Activated CD8-positive, alpha-beta memory T cell treated with anti-CD3 and anti-CD28 coated beads, Interleukin-2, amount 50 U/mL, for 4 hours (primary cell): ENCODE measurements at places on chromosomes 2 and 18.

GRCh38 chr18:78833833-78834232 is 145.8 kb upstream of the SALL3 start:
- DNase-seq = no peak

- DNase-seq = peak; percentile 15
These were observed 874 bp downstream of the NDUFAF7 start for GRCh38 chr2:37232131-37232933.

- no peak for DNase-seq
These were observed 80.8 kb downstream of the MDH1 start for GRCh38 chr2:63669596-63669995.

DNA sequence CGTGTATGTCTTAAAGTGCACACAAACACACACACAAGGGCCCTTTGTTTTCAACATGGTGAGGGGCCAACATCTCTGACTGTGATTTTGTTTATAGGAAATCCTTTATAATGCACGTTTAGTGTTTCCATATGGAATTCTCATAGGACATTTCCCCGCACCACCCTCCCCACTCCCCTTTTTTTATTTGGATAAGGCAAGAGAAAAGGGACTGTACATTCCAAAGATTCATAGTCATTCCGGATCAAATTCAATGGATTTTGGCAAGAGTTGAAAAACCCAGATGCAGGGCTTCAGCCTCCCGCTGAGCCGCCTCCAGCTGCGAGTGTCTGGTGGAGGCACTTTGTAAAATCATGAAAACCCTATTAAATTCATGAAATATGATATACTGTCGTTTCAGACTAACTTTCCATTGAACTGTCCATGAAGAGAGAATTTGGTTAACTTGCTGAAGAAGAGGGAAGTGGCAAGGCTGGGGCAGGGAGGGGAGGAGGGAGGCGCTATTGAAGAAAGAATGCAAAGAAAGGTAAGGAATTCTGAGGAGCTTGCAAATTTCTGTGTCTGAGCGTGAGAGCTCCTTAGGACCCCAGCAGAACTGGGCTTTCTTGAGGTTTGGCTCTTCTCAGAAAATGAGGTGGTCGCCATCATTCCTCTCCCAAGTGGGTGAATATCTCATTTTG is 25.8 kb upstream of the SLC14A2 start:
- DNase-seq = no peak

- no peak for DNase-seq
These were observed 1.9 kb upstream of the SYT4 start for GRCh38 chr18:43279015-43279744.

DNA sequence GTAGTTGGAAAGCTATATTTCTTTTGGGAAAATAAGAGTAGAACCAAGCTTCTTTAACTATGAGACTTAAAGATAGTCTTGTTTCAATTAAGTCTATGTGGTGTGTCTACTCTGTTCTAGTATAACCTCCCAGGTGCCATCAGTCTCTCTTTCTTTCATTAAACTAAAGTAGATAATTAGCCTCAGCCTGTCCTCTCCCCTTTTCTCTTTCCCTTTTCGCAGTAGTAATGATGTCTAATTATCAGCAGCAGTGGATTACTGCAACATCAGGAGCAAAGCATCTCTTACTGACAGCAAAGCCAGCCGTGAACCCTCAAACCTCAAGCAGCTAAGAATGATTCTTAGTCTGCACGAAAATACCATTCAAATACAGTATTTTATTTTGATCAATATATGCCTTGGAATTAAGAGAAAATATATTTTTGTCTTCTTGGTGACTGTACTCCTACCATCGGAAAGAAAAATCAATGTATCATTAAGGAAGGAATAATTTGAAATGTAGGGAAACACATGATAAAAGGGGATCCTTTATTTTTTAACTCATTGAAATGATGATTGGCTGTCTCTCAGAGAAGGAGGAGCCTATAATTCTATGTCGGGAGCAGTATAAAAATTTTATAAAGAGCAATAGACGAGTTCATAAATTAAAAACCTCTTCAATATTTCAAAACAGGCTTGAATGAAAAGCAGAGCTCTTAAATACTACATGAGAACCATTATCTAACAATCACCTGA is 4.5 kb downstream of the NOL4 start:
- DNase-seq = no peak

DNA sequence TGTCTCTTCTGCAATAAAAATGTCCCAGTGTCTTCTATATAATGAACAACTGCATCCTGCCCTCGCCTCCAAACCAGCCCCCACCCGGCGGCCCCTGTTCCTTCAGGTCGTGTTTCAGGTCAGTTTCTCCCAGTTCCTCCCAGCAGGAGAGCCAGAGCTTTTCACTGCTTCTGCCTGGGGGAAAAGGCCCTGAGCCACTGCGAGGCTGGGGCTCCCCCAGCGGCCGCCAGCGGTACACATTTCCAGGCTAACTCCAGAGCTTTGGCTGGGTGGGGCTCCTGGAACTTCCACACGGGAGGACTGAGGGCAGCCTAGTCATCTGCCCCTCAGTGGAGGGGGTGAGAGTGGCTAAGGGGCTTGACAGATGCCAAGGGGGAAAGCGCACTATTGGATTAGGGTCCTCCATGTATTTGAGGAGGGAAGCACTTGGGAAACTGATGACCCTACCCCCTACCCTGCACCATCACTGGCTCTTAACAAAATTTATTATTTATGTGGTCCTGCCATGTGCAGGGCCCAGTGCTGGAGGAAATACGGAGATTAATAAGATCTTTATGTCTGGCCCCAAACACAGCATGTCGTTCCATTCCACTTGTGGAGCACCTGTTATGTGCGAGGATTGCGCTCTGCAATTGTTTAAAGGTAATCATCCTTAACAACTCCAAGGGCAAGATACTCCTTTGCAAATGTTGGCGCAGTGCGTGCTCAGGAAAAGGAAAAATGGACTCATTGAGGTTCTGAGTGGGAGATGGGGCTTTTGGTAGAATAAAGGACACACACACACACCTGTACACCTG is 17.3 kb upstream of the CYS1 start:
- peak; percentile 36 for DNase-seq

DNA sequence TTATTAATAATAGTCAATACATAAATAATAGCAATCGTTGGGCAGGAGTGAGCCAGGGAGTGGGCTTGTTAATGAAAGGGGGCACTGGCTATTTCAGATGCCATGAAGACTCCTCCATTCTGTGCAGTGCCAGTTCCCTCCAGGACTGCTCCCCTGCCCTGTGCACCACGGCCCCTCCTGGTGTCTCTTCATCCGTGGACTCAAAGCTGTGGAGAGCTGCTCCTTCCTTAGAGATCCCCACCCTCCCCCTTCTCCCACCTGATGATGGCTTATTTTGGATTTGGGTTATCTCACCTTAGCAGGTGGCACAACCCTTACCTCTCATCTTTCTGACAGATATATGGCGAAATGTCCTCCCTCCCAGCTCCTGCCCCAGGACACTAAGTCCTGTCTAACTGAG is 3.1 kb upstream of the CELF4 start:
- no peak for DNase-seq

- DNase-seq = no peak
These were observed at the start of gene DSC1 for GRCh38 chr18:31162825-31163435. Gene DSC1, minus strand, starts transcription at chr18:31162856. Its CDS starts 262 bp downstream, at chr18:31162594.

DNA sequence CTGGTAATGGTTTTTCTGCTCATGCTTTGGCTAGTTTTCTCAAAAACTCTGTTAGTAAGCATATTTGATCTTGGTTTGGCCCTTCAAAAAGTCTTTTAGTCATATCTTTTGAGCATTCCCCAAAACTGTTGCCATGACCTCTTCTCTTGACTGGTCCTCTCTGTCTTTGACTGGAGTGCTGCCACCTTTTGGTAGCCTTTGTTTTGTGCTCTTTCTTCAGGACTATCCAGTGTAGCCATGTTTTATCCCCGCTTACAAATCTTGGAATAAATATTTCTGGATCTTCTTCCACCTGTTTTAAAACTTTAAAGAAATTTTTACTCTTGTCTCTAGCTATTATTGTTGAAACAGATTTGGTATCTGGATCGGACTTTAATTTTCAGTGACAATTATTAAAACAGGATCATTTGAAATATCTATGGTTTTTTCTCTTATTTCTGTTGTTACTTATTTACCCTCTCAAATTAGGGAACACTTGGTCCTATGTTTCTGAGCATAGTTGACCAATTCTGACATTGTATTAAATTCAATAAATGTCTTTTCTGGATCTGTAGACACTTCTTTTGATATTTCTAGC is 965 bp upstream of the ELOA2 start:
- DNase-seq = no peak

- DNase-seq = no peak
These were observed 204.9 kb downstream of the FAM210A start for GRCh38 chr18:13521418-13521817.

DNA sequence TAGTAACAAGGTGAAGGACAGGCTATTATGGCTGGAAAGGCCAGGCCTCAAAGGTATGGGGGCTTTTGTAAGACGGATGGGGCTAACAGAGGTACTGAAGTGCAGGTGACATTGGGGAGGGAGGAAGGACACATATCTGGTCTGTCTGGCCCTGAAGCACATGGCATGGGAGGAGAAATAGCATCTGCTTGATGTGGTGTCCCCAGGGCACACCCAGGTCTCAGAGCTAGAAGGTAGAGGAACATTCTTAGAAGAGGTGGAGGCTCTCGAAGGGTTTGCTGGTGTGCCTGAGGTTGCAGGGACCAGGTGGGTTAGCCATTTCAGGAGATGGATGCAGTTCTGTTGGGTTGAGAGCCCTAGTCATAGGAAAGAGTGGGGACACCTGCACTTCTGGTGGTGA is 9.5 kb downstream of the RALB start:
- no peak for DNase-seq

DNA sequence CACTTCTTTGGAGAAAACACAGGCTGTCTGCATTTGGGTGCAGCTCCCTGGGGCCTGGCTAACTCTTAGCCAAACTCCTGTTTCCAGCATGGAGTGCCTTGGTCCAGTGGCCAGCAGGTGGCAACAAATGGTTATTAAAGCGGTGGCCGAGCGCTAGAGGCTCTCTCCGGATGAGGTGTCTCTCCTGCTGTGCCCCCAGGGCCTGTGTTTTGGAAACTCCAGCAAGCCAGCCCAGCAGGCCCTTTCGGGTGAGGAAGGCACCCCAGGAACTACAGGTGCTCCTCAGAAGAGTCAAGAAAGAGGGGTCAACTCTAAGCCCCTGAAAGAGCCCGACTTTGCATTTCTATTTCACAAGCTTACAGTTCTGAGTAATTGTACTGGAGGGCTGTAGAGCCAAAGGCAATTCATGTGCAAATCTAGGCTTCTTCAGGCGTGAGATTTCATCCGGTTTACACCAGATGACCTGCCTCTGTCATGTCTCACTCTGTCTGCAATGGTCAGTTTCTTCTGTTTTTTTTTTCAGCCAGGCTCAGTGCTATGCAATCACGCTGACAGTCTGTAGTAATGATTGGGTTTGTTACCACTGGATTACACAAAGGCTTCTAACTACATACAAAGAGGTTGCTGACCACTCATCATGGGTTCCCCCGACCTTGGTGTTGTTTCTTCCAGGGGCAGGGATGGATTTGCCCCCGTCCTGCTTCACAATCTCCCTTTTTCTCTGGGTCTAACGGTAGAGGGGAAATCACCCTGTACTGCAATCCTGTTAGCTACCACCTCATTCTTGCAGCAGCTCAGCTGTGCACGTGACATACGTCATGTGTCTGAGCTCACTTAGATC is 7.6 kb upstream of the CHRNA1 start:
- peak; percentile 47 for DNase-seq

GRCh38 chr2:207848545-207848928 is 78.8 kb upstream of the FZD5 start:
- no peak for DNase-seq

DNA sequence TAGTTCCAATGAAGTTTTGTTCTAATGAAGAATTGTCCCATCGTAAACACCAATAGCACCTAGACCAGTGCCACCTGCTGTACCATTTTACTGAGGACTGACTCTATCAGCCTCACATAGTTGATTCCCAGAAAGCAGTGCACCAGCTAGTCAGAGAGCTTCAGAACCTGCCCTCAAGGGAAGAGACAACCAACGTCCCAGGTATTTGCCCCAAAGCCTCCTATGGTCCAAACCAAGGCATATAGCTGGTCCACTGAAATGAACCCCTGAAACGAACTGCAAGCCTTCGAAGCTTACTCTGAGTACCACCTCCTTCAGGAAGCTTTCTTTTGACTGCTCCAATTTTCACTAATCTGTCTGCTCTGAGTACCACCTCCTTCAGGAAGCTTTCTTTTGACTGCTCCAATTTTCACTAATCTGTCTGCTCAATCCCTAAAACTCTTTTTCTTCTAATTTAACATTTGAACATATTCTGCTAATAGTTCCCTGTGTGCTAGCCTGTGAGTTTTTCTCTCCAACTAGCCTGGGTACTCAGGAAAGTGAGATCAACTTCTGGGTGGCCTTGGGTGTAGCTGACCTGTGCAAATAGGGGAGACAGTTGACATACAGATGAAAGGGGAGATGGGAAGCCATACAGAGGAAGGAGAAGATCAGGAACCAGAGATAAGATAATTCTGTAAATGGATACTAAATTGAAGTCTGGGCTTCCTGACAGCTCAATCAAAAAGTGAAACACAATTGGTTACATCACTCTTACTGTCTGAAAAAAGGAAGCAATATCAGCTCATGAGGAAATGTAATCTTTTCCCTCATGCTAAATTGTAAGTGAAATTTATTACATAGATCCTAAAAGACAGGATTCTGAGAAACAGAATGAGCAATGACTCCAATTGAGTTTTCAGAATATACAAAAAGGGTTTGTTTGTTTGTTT is 33.5 kb upstream of the EML4 start:
- DNase-seq = no peak

GRCh38 chr2:39584283-39584965 is 81.3 kb upstream of the TMEM178A start:
- DNase-seq = no peak

DNA sequence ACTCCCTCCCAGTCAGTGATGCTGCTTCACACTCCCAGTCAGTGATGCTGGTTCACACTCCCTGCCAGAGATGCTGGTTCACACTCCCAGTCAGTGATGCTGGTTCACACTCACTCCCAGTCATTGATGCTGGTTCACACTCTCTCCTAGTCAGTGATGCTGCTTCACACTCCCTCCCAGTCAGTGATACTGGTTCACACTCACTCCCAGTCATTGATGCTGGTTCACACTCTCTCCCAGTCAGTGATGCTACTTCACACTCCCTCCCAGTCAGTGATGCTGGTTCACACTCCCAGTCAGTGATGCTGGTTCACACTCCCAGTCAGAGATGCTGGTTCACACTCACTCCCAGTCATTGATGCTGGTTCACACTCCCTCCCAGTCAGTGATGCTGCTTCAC is 34.3 kb upstream of the KCNG2 start:
- DNase-seq = no peak

DNA sequence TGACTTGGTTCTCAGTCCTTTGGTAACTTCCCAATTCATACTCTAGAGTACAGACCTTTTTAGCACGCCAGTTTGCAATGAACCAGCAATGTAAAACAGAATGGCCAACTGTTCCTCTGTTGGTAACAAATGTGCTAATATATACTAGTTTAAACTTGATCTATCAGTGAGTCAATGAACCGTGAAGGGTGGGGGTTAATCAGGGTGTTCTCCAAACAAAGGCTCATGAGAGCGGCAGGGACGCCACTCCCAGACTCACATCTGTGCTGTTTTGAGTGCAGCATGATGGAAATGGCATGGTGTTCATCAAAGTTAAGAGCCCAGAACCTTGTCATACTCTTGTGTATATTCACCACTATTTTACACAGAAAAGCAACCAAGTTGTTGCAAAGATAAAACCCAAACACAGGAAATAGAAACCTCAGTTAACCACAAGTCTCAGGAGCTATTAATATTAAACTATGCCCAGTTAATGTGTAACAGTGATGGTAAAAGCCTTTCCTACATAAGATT is 70.3 kb downstream of the CERKL start:
- DNase-seq = no peak
